Activated naive CD8-positive, alpha-beta T cell treated with anti-CD3 and anti-CD28 coated beads for 36 hours (primary cell): ENCODE measurements at places on chromosomes 16 and 17.

DNA sequence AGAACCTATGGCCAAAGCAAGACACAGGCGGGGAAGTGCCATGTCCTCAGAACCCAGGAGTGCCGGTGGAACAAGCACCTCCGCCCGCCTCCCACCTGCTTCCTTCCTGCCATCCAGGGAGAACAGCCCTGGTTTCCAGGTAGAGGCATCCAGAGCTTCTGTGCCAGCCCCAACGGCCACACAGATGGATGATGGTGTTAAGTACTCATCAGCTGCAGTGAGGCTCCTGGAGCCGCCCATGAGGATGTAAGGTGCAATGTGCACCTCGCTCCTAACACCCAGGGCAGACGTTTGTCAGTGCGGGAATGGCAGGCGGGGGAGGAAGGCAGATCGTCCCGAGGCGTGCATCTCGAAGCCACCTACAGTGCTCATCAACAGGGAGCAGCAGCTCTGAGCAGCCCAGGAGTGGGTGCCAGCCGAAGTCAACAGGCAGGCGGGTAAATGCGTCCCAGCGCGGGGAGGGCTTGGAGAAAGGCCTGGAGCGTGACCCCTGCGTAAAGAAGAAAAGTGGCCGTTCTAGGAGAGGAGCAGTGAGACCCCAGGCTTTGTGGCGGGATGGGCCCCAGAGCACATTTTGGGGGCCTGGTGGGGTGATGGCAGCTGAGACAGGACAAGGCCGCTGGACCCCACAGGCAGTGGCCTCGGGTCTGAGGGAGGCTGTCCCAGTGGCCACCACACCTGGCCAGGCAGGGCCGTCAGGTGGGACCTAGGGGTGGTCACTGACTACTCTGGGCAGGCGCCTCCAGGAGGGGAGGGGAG is 46.1 kb upstream of the ACSF3 start:
- no peak for DNase-seq

DNA sequence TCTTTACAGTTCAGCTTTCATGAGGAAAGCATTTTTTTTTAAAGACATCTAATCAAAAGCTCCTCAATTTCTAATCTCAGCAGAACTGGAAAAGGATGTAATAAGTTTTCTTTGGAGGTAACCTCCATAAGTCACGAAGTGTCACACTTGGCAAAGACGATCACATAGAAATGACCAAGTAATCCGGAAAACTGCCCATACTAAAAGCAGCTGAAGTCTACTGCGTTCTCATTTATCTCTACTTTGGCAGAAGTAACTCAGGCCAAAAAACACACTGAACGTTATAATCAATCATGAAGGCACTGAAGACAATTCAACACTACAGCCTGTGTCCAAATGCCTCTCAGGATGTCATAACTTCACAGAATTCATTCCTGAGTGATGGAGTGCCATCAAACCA is 39.8 kb downstream of the ERN1 start:
- DNase-seq = no peak

- DNase-seq = no peak
These were observed 18.8 kb downstream of the MPP2 start for GRCh38 chr17:43888548-43888947.

- no peak for DNase-seq
These were observed 8.9 kb upstream of the MED13 start for GRCh38 chr17:62073993-62074392.

DNA sequence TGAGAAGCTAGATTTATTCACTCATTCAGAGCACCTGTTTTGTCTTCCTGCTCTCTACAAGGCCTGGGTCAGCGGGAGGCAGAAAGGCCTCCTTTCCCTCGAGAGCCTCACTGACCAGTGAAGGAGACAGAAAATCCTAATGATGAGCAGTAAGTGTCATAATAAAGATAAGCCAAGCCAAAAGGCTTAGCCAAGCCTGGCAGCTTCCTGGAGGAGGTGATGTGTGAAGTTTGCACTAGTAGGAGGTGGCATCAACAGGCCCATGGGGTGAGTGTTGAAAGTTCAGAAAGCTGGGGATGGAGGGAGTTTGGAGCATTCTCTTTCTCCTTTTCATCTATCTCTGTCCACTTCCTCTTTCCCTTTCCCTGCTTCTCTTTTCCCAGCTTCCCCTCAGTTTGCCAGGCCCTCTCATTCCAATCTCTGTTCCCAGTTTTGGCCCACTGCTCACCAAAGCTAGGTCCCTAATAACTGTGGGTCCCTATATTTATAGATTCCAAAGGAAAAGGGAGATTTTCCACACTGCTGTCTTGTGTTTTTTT is 16.5 kb upstream of the SPNS3 start:
- DNase-seq = no peak

DNA sequence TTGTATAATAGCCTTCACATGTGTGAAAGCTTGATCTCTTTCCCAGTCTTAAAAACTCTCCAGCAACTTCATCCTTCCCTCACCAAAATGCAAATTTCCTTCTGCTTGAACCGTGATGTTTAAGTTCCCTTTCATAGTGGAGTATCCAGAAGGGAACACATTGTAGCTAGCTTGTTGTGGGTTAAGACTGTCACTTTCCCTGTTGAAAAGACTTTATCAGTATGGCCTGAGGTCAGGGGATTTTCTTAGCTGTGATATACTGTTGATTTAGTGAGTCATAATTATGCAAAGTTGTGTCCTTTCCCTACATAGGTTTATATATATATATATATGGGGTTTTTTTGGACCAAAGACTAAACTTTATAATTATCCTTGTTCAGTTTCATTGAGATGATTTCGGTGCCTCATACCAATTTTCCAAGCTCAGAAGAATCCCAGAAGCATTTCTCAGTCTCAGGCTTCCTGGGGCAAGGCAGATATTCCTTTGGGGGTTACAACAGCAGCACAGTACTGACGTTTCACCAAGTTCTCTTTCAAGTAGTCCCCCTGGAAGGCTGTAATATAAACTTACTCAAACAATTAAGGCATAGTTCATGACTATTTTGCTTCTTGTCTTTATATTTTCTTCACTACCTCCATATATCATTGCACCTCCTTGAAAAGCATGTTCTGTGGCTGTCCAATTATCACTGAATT is 35.7 kb downstream of the ESRP2 start:
- DNase-seq = no peak

GRCh38 chr17:72121164-72122009 is 567 bp downstream of the SOX9 start:
- no peak for DNase-seq

- DNase-seq = peak; percentile 87
These were observed 12.4 kb downstream of the ZG16B start for GRCh38 chr16:2842340-2843000.

DNA sequence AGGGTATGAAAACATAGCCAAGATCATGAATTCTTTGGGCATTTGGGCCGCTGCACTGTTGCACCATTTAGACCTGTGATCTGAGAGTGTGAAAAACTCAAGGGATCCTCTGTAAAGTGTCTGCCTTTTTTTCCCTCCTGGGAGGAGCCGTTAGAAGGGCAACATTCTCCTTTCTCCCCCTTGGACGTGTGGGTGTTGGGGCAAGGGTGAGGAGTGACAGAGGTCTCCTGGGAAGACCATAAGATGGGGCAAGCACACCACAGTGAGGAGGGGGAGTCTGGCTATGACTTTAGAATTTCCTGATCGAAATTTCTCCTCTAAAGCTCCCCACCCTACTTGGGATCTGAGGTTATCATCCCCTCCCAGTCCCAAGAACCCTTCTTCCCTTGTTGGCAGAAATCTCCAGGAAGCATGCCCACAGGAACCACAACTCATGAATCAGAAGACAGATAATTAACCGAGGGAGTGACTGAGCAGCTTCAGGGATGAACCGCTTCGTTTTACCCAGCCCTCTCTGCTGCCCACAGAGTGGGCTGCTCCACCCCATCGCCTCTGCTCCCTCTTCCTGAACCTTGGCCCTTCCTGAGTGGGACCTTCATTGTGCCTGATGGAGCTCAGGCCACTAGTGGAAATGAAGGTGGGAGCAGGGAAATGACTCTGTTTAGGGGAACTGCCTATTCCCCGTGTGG is 4.2 kb downstream of the ITGB3 start:
- DNase-seq = no peak

GRCh38 chr16:4057439-4057877 is 58.8 kb downstream of the ADCY9 start:
- DNase-seq = no peak

- no peak for DNase-seq
These were observed 330.1 kb downstream of the MAP2K6 start for GRCh38 chr17:69744512-69745070.

DNA sequence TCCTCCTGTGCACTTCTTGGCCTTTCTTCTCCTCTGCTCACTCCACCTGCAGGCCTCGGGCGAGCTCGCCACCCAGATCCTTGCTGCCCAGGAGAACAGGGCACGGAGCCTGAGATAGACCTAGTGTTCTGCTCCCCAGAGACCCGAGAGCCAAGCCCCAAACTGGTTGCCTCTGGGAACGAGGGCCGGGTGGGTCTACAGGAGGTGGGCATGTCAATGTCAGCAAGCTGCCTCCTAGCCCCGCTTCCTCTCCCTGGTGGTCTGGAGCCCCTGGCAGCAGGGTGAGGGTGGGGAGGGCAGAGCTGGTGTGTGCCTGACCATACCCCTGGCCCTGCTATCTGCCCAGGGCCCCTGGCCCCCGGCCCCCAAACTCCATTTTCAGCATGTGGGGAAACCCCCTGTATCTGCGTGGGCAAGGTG is 841 bp upstream of the NDRG4 start:
- DNase-seq = no peak

DNA sequence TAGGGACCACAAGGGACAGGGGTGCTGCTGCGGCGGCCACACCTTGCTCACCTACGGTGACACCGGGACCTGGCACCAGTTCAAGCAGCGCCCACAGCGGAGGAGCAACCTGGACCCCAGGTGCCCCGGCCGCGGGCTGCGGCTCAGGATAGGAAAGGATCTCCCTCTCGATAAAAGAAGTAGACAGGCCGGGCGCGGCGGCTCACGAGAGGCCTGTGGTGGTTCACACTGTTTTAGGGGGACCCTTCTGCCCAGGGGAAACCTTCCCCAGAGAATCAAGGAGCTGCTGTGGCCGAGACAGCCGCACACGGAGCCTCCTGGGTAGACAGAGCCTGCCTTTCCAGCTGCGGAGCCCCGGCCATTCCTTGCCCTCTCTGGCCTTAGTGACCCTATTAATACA is 17.9 kb upstream of the ATP2A3 start:
- no peak for DNase-seq

- no peak for DNase-seq
These were observed 34.0 kb downstream of the ZFPM1 start for GRCh38 chr16:88487124-88487432.

- DNase-seq = no peak
These were observed 644 bp upstream of the ARL2BP start for GRCh38 chr16:57244463-57244766.

DNA sequence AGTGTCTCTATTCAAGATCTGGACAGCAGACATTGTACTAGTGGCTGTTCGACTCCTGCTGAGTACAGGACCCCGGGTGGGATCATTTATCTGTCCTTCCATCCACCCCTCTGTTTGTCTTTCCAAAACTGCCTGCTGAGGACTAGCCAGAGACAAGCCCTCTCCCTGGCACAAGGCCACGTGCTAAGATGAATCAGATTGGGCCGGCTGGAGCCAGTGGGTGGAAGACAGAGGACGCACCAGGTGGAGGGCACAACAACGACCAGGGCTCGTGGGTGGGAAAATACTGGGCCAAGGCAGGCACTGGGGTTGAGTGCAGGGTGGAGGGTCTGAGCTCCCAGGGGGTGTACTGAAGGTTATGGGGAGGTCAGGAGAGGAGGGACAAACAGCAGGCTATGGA is 1.4 kb upstream of the CA7 start:
- DNase-seq = no peak

- peak; percentile 60 for DNase-seq
These were observed 38.8 kb downstream of the C16orf95 start for GRCh38 chr16:87278191-87279093.

GRCh38 chr17:81693509-81694210 is 9.5 kb upstream of the MRPL12 start:
- DNase-seq = no peak

- no peak for DNase-seq
These were observed 51.5 kb upstream of the HS3ST2 start for GRCh38 chr16:22762486-22762885.

DNA sequence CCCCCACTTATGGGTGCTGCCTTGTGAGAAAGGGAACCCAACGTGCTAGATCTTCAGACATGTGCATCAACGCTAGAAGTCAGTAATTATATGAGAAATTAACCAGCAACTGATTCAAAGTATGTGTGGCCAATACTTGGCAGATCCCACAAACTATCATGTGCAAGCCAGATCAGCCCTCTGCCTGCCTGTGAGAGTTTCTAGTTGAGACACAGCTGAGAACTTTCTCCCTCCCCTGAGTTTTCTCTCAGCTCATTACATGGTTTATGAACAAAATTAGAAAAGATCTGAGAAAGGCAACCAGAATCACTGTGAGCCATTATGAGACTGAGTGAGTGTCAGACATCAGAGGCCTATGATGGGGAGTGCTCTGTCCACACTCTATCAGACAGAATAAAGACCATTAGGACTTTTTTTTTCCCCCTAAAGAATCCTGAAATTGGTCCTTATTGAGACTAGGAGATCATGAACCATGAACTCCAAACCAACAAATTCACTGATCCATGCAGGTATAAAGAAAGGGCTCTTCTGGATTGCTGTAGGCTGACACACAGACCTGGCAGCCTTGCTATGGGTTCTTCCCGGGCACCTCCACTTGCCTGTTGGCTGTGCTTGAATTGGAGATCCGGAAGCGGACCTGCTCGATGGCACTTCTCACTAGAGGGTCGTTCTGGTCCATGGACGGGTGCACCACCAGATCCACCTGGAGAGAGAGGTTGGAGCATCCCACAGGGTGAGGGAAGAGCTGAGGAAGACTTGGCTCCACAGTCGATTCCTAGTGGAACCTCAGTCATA is 51.5 kb downstream of the GTF3C1 start:
- DNase-seq = no peak

- DNase-seq = no peak
These were observed 11.3 kb downstream of the RBL2 start for GRCh38 chr16:53445534-53445933.

DNA sequence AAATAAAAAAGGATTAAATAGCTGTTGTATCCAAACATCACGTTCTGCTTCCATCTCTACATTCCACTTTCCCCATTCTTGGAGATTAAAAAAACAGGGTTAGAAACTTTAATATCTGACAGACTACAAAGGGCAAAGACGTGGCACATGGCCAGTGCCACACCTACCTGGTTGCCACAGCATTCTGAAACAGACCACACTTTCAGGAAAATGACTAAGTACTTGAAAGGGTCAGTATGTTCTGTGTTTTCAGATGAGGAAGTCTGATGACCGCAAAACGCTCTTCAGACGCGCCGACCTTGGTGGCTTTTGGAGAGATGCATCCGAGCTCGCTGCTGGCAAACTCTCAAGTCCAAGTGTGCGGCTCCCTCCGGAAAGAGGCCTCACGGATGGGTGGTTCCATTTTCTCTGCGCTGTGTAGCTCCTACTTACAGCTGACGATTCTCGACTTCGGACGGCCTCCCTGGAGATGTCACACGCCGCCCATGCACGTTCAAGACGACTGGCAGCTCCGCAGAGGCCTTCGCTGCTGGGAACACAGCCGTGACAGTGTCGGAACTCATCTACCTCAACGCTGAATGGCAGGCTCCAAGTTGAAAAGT is 15.5 kb downstream of the MAP1LC3B start:
- DNase-seq = no peak
